Upper lobe of left lung (tissue), 6 donors: ENCODE measurements at places on chromosomes 3 and 15. TPM values are rescaled to one million over a fixed set of nuclear protein-coding genes. Genes with fewer than 3 reads are reported as not detected.

C2CD4B gene
- total RNA-seq = 2.4 TPM

CDCP1 gene
- 15.8 TPM for total RNA-seq

SLC25A26 gene
- 18.5 TPM for total RNA-seq

XCR1 gene
- not detected for total RNA-seq

RPL39L gene
- 3.5 TPM for total RNA-seq

PPP1R14D gene
- total RNA-seq = 3.3 TPM

PLSCR2 gene
- not detected for total RNA-seq

CLK3 gene
- total RNA-seq = 289 TPM

KNL1 gene
- total RNA-seq = 1.00 TPM

MASP1 gene
- 0.22 TPM for total RNA-seq

SLC30A4 gene
- total RNA-seq = 5.5 TPM

MRAS gene
- total RNA-seq = 34.0 TPM

SLC51B gene
- total RNA-seq = 0.69 TPM

POLQ gene
- total RNA-seq = 0.69 TPM

SENP5 gene
- total RNA-seq = 26.8 TPM

FGD5 gene
- total RNA-seq = 37.1 TPM

FAM81A gene
- total RNA-seq = 0.11 TPM

ADGRG7 gene
- total RNA-seq = not detected

PATL2 gene
- 2.6 TPM for total RNA-seq

DZIP3 gene
- 9.0 TPM for total RNA-seq

FBXO40 gene
- total RNA-seq = not detected

IMPG2 gene
- total RNA-seq = 0.15 TPM

TM4SF18 gene
- total RNA-seq = 3.9 TPM

POMGNT2 gene
- 17.5 TPM for total RNA-seq

NOP10 gene
- total RNA-seq = 75.4 TPM

SV2B gene
- total RNA-seq = not detected

FANCD2OS gene
- total RNA-seq = not detected

MUC4 gene
- 4.6 TPM for total RNA-seq

RLBP1 gene
- not detected for total RNA-seq

GPR87 gene
- total RNA-seq = not detected

PRSS50 gene
- total RNA-seq = 0.89 TPM

CASR gene
- total RNA-seq = 0.10 TPM

GOLGA8R gene
- 13.3 TPM for total RNA-seq

CCR2 gene
- total RNA-seq = 5.1 TPM

IL17RB gene
- 8.7 TPM for total RNA-seq

TTLL13 gene
- total RNA-seq = 0.89 TPM

RPL15 gene
- total RNA-seq = 326 TPM

FBLN2 gene
- 6.6 TPM for total RNA-seq

PEX5L gene
- not detected for total RNA-seq

HIGD1A gene
- total RNA-seq = 104 TPM

GP5 gene
- not detected for total RNA-seq

C3orf70 gene
- total RNA-seq = 1.0 TPM

GOLGA8G gene
- total RNA-seq = not detected

C3orf22 gene
- not detected for total RNA-seq

IQCF5 gene
- not detected for total RNA-seq

ATG3 gene
- 51.7 TPM for total RNA-seq

ANKRD34C gene
- total RNA-seq = not detected

THSD4 gene
- total RNA-seq = 23.0 TPM

NR1I2 gene
- total RNA-seq = 0.40 TPM

TMCC1 gene
- total RNA-seq = 39.2 TPM

HRG gene
- total RNA-seq = not detected

OPA1 gene
- 37.7 TPM for total RNA-seq

SLC7A14 gene
- not detected for total RNA-seq

STXBP5L gene
- 0.07 TPM for total RNA-seq
